ENCODE measurements at places on chromosomes 1 and 21.

DNA sequence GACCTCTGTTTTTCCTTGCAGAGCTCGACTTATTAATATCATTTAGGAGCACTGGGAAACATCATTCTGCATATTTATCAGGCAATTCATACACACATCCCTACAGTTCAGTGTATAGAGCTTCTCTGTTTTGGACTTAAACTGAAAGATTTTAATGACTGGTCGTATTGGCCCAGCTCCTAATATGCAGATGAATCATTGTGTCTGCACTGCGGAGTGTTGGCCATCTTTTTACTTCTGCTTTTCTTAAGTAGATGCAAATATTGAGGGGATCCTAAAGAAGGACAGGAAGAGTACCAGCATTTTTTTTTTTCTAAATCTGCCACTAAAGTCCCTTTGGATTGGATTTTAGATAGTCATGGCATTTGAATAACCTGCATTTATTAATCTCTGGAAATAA is 154.8 kb downstream of the BACH1 start:
- DNase-seq, result no peak

DNA sequence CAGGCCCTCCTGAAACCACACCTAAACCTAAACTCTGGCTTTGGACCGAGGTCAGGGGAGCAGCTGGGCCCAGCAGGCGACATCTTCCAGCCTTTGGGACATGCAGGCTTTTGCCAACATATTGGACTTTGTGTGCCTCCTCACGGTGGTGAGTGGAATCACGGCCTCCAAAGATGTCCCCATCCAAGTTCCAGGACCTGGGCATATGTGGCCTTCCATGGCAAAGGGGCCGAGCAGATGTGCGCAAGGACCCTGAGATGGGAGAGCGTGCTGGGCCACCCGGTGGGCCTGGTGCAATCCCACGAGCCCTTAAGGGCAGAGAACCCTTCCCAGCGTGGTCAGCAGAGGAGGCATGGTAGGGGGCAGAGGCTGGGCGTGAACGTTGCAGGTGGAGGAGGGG is 160.8 kb upstream of the C1orf174 start:
- no peak for DNase-seq

DNA sequence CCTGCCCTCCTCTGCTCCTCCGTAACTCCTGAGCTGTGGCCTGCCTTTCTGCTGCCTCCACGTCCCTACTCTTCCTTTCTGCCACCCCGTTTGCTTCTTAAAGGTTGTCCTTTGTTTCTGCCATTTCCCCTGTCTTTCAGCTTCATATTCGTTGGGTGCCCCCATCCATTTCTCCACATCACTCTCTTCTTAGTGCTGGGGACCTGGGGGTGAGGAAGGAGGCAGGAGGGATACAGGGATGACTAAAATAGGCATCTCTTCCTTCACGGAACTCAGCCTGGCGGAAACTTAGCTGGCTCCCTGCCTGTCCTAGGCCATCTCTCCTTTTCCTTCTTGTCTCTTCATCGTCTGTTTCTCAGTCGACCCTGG is 67.0 kb upstream of the CD1D start:
- no peak for DNase-seq

DNA sequence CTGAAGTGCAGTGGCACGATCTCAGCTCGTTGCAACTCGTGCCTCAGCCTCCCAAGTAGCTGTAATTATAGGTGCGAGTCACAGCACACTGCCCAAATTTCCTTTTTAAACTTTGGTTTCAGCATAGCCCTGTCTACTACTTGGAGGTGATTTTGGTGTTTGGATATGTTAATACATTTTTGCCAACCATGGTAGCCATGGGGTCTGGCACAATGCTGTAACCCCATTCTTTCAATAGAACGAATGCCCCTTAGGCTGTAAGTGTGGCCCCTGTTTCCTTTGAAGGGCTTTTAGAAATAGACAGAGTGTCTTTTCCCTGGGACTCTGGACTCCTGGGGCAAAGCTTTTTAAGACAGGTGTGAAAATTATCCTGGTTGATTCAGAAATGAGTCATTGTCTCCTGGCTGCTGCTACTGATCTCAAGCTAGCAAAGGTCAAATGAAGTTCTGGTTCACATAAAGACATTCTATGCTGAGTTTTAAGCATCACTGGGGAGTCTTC is 141.1 kb upstream of the RUNX1 start:
- peak; percentile 72 for DNase-seq

DNA sequence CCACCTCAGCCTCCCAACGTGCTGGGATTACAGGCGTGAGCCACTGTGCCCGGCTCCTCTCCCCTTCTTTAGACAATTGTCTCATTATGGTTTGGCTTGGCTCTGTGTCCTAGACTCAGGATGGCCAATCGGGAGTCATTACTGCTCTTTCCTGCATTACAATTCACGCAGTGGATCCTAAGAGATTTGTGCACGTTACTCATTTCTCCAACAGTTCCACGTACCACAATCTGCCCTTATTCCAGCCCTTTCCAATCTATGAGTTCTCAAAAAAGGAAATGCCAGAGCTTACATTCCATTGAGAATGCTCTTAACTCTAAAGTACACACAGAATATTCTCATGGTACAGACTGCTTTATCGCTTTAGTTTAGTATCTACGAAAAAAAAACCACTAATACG is 357.0 kb downstream of the GPATCH2 start:
- DNase-seq, result no peak

Data from Caki2 (cell line).